CD8-positive, alpha-beta T cell (primary cell): ENCODE measurements at places on chromosomes 2 and 18. TPM values are rescaled to one million over a fixed set of nuclear protein-coding genes. Genes with fewer than 3 reads are reported as not detected.

The ECEL1 gene
- not detected for total RNA-seq

DNA sequence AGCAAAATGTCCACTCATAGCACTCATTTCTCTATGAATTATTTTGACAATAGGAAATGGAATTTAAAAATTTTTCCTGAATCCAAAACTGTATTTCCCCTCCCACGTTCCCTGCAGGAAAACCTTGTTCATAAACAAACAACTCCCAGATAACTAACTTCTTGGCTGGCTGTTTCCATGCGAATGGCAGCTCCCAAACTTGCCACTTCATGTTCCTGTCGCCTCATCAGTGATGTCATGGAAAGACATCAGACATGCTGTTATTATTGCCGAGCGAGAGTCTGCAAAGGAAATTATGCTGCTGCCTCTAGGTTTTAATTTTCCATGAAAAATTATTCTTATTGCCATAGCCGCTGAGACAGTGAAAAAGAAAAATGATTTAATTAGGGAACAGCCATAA lies 117.0 kb upstream of the RIOK3 start:
- no peak for DNase-seq

- no peak for DNase-seq
Measured at GRCh38 chr2:40480073-40480472, 28.2 kb upstream of the SLC8A1 start.

The CGREF1 gene
- total RNA-seq, result not detected

DNA sequence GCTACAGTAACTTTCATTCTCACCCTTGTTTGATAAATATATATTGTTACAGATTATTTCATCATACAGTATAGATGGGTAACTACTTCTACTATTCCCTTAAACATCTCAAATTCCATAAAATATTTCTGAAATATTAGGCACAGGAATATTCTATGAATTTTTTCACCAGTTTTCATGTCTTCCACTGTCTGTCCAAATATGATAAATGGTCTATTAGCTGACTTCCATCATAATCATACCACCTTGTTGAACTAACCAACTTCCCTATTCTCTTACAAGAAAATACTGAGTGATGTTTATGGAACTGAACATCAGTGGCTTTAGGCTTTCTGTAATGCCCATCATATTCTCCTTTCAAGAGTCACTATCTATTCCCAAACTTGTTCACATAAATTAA lies 82.4 kb downstream of the TRAPPC8 start:
- no peak for DNase-seq

DNA sequence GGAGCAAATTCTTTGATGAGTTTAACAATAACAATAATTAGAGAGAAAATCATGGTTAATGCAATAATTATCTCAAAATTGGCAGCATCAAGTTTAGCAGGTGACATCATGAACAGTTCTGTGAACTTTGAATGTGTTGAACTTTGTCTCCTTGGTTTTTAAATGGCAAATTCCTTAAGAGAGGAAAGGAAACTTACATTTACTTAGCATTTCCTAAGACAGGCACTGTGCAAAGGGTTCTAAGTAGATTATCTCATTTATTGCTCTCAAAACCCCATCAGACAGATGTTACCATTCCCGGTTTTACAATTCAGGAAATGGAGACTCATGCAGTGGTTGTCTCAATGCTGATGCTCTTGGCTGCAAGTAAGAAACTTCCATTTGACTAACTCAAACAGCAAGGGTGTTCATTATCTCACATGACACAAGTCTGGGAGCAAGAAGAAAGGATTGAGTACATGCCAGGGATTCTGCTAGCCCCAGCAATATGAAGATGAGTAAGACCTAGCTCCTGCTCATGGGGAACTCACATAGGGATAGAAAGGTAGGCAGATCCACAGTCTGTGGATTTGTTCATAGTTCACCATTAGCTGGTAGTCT lies 81.3 kb upstream of the ITGA6 start:
- DNase-seq, result no peak

GRCh38 chr18:50594942-50595341 lies 35.1 kb downstream of the MAPK4 start:
- no peak for DNase-seq

DNA sequence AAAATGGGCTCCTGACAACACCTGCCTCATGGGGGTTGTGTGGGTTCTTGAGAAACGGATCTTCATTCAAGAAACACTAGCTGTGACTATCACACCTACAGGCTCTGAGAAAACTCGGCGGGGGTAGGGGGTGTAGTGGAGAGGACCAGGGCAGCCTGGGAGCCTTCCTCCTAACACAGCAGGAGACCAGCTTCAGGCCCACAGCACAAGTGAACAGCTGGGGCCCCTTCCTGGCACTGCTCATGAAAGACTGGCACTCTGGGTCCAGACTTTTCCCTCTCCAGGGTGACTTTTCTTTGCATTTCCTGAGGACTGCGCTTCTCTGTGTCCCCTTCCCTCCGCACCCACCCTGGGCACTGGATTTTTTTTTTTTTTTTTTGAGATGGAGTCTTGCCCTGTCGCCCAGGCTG lies 7.2 kb upstream of the SEMA4C start:
- no peak for DNase-seq

The CHRND gene
- not detected for total RNA-seq

The WDR7 gene
- 21.0 TPM for total RNA-seq

DNA sequence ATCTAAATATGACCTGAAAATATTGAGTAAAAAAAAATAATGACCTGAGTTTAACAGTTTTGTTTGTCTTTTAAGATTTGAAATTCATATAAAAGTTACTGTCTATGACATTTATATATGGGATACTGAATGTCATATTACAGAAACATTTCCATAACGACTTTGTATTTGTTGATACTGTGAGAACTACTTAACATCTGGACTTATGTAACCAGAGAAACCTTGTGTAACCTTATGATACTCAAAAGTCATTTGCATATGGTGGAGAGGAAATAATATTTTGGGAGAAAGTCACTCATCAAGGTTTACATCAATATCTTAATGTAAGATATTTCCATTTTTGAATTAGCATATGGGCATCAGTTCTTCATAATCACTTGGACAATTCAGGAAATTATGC lies 12.6 kb downstream of the MFSD6 start:
- DNase-seq, result no peak
